ENCODE measurements at places on chromosomes 12 and 14.

- DNase-seq: no peak
These were observed 61.0 kb upstream of the PPFIA2 start for GRCh38 chr12:81819991-81820633.

DNA sequence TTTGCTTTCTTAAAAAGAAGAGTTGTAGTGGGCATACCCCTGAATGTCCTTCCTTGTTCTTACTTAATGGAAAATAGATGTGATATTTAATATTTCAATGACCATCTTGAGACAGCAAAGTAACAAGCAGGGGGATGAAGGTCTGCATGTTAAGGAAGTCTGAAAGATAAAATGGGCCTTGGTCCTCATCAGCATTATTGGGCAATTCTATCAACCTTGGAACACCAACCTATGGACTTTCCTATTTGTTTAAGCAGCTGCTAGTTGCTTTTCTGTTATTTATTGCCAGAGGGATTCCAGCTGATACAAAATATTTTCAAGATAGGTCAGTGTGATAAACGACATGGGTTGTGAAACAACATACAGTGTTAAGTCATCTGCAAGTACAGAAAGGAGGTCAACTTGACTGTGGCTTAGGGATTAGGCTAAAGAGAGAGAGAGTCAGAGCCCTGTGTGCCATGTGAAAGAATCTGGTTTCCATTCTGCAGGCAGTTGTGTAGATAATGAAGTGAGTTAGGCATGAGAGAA, 16.4 kb upstream of the A2M start:
- DNase-seq: no peak

GRCh38 chr12:118038137-118038536, 21.6 kb downstream of the RFC5 start:
- no peak for DNase-seq

- no peak for DNase-seq
These were observed 268.1 kb downstream of the FBXL14 start for GRCh38 chr12:1326258-1326657.

GRCh38 chr12:111759271-111759670, 7.5 kb upstream of the ALDH2 start:
- DNase-seq: no peak

DNA sequence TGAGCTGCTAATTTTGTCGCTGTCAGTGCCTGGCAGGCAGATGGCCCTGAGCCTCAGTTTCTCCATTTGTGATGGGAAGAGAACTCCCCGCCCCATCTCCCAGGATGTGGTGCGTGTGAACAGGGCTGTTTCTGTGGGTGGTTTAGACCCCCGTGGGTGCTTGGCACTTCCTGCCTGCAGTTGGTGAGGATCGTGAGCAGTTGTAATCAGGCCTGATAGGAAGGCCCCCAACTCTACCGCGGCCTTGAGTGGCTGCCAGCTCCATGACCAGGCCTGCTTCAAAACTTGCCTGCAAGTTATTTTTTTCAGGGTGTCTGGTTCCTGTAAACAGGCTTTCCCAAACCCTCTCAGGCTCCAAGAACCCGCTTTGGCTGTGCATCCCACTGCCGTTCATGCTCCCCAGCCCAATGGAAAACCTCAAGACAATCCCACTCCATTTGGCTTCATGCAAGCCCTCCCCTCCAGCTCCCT, 138.4 kb downstream of the ZFP36L1 start:
- no peak for DNase-seq

GRCh38 chr14:84108746-84109457, 1421.0 kb upstream of the FLRT2 start:
- DNase-seq: no peak

GRCh38 chr14:102883089-102883541, 39.3 kb upstream of the AMN start:
- DNase-seq: no peak

DNA sequence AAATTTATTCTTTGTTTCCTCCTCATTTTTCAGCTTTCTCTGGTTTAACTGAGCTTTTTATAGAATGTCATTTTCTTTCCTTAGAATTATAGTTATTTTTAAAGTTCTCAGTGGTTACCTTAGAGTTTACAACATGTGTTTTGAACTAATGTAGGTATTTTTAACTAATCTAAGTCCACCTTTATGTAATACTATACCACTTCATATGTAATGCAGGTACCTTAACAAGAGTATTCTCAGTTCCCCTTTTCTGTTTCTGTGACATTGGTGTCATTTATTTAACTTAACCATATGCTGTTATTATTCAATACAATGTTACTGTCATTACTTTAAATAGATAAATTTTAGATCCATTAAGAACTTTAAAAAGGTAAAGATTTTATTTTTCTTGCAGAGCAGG, 30.3 kb upstream of the KCNC2 start:
- no peak for DNase-seq

GRCh38 chr12:14273913-14274311, 91.6 kb upstream of the ATF7IP start:
- DNase-seq: no peak

DNA sequence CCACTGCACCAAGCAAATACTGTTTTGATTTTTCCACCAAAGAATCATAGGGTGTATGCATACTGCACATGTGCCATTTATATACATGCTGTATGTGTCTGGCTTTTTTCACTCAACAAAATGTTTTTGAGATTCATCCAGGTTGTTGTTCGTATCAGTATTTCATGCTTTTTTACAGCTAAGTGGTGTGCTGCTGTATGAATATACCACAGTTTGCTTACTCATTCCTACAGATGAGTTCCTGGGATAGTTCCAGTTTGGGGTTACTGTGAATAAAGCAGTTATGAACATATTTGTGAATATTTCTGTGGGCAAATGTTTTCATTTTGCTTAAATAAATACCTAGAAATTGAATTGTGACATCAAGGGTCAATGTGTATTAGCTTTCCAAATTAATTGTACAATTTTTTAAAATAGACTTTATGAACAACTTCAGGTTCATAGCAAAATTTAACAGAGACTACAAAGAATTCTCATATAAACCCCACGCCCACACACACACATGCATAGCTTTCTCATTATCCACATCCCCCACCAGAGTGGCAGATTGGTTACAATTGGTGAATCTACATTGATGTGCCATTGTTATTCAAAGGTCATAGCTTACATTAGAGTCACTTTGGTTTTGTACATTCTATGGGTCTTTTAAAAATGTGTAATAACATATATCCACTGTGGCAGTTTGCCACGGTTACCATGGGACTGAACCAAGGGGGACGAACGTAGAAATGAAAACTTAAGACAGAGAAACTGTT, 6.9 kb upstream of the KRT6A start:
- DNase-seq: no peak

DNA sequence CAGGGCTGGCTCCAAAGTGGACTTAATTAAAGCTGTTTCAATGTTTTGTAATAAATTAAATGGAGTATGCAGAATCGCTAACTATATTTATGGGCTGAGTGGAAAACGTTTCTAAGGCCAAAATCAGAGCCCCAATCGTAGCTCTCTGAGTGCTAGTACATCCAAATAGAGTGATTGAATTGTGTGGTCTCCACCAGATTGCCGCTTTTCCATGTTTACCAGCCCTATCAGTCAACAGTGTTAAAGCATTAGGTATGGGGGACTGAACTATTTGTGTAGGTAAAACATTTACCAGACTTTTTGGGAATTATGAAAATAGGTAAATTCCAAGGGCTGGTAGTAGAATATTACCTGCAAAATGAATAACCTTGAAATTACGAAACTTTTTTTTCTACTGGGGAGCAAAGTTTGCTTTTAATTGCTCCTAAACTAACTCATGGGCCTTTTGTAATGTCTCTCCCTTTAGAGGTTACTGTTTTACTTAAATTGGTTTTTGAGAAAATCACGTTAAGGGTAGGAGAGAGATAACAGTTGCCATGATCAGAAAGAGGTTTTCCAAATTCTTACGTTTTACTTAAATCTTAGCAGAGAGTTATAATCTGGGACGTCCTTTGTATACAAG, 28.0 kb upstream of the METAP2 start:
- no peak for DNase-seq
